ENCODE measurements at places on chromosomes 7 and 10.

- no peak for DNase-seq
These were observed 15.9 kb upstream of the TBXAS1 start for GRCh38 chr7:139813151-139813550.

GRCh38 chr7:116510795-116511194 is 11.3 kb downstream of the CAV2 start:
- no peak for DNase-seq

GRCh38 chr10:29377333-29377961 is 88.6 kb downstream of the LYZL1 start:
- no peak for DNase-seq

DNA sequence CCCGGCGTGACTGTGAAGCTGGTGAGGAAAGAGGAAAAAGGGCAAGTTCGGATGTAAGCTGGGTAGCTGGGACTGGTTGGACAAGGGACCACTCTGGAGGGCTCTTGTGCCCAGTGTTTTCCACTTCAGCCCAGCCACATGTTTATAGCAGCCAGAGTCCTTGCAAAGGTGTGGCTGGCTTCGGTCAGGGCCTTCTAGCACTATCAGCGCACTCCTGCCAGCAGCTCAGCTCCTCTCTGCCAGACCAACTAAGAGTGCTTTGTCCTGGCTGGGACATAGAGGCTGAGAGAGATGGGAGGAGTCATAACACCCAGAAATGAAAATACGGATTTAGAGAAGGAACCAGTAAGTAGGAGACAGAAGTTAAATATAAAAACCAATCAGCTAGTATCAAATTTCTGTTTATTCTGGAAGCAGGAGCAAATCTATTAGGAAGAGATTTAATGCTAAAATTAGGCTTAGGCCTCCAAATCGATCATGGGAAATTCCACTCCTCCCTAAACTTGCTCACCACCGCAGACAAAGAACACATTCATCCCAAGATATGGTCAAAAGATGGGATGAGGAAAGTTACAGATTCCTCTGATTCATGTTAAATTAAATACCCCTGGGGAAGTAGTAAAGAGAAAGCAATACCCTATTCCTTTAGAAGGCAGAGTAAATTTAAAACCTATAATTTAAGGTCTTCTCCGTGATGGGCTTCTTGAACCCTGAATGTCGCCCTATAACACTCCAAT is 135.0 kb downstream of the RALA start:
- DNase-seq = no peak

DNA sequence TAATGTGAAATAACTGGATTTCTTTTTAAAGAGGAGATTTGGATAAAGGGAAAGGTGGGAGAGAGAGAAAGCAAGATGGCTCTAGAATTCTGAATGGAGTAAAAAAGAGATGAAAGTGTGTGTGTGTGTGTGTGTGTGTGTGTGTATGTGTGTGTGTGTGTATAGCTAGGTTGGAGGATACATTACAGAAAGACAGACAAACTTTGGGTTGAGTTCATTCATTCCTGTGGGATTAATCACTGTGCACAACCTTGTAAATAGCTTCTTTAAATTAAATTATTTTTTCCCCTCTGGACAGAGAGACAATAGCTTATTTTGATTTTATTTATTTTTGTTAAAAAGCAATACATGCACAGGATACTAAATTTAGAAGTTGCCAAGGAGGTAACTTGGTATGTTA is 7.5 kb downstream of the ASB4 start:
- no peak for DNase-seq

GRCh38 chr7:86643561-86644281 is at the start of gene GRM3:
GRM3 (plus strand) TSS chr7:86643909; CDS start chr7:86765146, 121,237 bp downstream.
- DNase-seq = no peak

GRCh38 chr7:46207931-46208634 is 287.0 kb upstream of the IGFBP3 start:
- no peak for DNase-seq

DNA sequence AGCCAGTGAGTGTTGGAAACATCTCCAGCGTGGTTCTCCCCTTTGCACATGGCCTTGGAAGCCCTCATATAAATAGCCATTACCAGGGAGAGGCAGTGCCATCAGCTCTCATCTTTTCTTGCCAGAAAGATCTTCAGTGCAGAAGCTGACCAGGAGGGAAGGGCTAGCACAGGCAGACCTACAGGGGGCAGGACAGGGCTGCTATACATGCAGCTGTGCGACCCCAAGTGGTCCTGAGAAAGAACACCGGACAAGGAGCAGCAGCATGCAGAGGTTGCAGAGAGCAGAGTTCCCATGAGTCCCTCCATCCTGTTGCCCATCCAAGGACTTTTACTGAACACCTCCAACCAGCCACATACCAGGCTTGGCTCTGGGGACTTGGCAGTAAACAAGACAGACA is 17.1 kb downstream of the GRID1 start:
- no peak for DNase-seq

GRCh38 chr7:42997611-42998010 is 65.4 kb downstream of the MRPL32 start:
- DNase-seq = no peak

DNA sequence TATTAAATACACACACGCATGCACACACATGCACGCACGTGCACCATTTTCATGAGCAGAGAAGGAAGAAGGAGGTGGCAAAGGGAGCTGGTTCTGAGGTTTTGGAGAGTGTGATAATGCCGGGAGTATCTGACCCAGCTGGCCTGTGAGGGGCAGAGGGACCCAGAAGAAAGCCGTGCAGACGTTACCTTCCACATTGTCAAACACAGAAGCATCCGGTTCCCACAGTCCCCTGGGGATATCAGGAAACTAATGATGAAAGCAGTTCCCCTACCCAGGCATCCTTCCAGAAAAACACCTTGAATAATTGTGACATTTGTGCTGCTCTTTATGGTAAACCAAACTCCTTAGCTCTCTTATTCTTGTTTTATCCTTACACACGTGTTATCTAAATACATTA is 85.7 kb upstream of the FAM180A start:
- no peak for DNase-seq

DNA sequence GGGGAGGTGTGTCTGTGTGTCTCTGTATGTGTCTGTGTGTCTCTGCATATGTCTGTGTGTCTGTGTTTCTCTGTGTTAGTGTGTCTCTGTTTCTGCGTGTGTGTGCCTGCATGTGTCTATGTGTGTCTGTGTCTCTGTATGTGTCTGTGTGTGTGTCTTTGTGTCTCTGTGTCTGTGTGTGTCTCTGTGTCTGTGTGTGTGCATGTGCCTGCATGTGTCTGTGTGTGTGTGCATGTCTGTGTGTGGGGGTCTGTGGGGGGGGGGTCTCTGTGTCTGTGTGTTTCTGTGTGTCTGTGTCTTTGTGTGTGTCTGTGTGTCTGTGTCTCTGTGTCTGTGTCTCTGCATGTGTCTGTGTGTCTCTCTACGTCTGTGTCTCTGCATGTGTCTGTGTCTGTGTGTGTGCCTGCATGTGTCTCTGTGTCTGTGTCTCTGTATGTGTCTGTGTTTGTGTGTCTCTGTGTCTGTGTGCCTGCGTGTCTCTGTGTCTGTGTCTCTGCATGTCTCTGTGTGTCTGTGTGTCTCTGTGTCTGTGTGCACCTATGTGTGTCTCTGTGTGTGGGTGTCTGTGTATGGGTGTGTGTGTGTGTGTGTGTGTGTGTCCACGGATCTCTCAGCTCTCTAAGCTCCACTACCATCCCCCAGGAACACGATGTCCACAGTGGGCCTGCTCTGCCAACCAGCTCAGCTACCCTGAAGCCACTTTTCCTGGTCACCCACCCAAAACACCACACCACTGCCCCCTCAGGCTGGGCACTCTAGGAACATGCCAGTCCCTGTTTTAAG is 41.7 kb downstream of the RASGEF1A start:
- DNase-seq = no peak

DNA sequence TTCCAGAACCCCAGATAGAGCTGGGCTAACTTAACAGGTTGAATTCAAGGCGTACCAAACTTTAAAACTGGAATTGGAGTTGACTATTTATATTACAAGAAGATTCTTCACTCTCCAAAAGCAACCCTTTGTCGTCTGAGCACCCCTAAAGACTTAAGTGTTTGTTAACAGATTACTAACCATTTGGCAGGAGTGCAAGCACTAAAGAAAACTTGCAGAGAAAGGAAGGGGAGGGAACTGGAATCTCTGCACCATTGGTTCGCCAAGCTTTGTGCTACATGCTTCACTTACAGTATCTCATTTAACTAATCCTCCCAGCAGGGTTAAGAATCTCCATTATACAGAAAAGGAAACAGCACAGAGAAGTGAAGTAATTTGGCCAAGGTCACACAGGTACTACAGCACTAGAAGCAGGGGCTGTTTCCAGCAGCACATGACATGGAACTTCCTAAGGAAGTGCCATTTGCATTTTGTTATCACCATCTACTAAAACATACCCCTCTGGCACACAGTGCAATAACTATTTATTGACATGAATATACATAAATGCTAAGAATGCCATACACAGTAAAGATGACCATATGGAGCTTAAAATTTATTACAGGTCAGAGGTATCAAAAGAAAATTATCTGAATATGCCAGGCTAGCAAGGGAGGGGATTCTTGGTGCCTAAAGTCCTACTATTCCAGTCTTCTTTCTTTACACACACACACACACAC is 201.2 kb downstream of the KCNMA1 start:
- DNase-seq = no peak

GRCh38 chr7:73988197-73988596 is 39.8 kb upstream of the ELN start:
- no peak for DNase-seq

DNA sequence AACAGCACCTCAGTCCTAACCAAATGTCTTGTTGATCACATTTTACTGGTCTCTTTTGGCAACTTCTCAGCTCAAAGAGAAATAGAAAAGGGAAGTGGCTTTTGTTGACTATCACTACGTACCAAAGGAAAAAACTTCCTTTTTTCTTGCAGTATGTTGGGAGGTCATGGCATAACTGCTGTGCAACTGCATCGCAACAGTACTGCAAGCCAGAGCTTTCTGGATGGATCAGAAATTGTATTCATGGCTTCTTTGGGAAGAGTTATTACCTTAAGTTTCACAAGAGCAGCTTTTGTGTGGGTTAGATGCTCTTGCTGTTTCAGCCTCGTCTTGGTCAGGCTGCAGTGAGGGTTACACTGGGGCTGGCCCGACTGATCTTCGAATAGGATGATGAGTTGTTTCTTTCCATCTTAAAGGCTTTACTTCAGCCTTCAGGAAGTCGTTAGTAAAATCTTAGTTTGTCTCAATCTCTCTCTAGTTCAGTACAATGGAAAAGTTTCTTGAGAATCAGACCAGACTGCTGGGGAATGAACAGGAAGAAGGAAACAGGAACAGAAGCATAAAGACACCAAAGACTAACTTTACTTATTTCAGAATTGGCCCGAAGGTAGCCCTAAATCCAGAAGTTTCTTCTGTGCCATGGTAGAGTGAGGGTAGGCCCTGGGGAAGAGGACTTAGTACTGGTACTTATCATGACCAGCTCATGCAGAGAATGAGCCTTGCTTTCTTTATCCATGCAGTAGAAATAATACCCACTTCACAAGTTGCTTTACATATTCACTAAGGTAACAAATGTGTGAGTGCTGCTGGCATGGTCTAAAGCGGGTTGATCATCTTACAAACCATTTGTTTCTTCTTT is 153.6 kb downstream of the CELF2 start:
- no peak for DNase-seq

- no peak for DNase-seq
These were observed 11.7 kb downstream of the ADIRF start for GRCh38 chr10:86979977-86980448.

DNA sequence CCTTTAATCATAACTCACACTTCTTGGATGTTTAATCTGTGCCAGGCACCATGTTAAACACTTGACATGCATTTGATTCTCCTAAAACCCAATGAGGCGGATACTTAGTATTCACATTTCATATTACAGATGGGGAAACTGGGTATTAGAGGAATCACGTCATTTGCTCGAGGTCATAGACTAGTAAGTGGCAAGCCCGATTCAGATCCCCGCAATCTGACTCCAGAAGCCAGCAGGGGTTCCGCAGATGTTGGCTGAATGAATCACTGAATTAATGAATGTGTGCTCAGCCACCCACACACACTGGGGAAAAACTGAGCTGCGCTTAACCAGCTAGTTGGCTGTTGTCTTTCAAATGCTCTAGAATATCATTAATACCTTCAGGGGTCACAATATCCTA is 22.5 kb upstream of the ENO4 start:
- no peak for DNase-seq

DNA sequence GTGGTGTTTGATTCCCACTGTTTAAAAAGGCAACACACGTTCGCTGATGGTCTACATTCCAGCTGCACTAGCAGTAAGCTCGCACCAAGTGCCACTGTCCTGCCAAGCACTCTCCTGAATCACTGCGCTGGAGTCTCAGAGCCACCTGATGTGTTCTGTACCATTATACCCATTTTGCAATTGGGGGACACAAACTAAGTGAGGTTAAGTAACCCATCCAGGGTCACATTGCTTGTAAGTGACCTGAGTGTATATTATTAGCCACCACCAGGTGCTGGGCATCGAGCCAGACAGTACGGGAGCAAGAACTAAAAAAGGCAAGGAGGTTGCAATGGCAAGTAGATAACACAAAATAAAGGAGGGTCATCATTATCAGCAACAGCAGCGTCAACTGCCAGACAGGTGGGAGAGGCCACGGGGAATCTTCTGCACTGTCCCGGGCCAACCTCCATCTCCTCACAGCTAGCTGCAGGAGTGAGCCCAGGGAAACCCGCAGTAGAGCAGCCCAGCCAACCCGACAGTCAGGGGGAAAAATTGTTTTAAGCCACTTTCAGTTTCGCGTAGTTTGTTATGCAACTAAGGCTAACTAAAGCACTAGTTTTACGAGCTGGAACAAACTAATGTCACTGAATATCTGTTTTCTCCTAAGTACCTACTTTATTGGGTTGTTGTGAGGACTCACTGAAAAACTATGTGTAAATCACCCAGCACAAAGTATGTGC is 712 bp upstream of the CPVL start:
- DNase-seq = no peak

DNA sequence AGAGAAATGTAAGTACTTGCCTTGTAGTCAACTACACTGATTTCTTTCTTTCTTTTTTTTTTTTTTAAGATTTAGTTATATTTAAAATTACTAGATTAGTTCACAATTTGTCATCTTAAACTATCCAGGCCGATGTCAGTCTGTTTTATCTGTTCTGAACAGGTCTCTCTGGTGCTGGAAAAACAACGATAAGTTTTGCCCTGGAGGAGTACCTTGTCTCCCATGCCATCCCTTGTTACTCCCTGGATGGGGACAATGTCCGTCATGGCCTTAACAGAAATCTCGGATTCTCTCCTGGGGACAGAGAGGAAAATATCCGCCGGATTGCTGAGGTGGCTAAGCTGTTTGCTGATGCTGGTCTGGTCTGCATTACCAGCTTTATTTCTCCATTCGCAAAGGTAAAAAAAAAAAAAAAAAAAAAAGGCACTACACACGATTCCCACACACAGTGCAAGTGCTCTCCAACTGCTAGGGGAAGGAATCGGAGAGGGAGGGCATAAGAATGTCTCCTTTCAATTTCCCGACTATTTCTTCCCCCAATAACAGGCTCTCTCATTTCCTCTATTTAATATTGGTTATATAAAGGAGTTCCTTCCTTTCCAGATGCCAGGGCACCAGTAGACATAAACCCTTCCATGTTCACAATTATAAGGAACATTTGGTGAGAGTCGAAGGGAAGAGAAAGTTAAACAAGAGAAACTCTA is 53.4 kb downstream of the PAPSS2 start:
- DNase-seq = no peak
